ENCODE measurements at places on chromosomes 6 and 20.

DNA sequence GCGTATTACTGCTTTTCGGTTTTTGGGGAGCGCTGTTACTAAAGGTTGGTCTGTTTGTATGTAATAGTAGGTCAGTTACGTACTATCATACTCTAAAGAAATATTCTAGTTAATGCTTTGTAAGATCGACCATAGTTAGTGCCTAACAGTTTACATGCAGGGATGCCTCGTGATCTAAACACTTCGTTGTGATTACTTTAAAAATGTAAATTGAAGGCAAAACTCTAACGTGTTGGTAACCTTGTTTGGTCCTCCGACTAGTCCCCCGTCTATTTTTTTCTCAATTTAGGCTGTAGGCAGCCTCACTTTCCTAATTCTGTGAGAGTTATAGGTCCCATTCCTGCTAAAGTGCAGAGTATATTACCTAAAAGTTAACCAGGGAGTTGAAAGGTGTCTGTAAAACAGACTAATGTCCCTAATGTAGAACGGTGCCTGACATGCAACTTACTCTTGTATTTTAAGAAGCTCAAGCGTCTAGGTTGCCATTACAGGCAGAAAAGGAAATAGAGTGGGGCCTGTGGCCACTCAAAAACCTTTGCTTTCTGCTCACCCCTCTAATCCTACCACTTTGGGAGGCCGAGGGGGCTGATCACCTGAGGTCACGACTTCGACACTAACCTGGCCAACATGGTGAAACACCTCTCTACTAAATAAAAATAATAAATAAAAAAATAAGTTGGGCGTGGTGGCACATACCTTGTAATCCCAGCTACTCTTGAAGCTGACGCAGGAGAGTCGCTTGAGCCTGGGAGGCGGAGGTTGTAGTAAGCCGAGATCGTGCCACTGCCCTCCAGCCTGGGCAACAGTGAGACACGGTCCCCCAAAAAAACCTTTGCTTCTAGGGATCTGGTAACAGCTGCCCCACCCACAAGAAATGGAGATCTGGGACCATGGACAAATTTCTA lies 37.8 kb downstream of the HFE start:
- no peak for DNase-seq

DNA sequence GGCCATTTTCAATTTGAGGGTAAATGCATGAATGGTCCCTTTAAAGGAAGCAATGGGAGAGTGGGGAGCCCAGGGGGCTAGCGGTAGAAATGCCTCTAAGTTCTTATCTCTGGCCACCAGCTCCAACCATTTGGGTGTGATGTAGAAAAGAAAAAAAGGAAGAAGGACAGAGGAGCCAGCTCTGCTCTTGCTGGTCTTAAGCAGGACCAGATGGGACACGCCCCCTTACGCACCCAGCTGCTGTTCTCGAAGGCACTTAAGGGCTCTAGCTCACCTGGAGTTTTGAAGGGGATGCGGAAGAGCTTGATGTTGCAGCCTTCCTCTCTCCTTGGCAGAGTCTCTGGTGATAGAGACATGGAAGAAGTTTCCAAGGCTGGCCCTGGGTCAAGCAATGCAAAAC lies 59.5 kb upstream of the RNF144B start:
- no peak for DNase-seq

DNA sequence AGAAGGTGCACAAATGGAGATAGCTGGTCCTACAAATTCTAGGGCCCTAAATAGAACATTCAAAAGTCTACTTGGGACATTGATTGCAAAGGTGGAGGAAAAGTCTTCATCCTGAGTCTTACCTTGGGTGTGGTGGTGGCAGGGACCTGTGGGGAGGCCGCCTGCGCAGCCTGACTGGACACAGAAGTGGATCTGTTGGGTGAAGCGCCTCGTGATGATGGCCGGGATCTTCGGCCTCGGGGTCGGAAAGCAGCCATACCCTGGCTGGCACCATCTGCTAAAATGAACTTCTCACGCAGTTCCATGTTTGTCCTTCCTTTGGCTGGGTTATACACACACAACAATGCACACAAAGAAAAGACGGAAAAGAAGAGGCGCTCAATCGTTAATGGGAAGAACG lies 179.2 kb downstream of the DST start:
- DNase-seq = no peak

GRCh38 chr6:34147906-34148630 lies 2.2 kb upstream of the GRM4 start:
- no peak for DNase-seq

GRCh38 chr20:63574156-63574828 lies at the start of gene HELZ2:
Gene HELZ2, minus strand, starts transcription at chr20:63574239. Its CDS starts 1,854 bp downstream, at chr20:63572385.
- no peak for DNase-seq
